ENCODE measurements at places on chromosomes 11 and 22.
A peak's percentile ranks its signal among the peaks of the same experiment; 100 is the strongest.

DNA sequence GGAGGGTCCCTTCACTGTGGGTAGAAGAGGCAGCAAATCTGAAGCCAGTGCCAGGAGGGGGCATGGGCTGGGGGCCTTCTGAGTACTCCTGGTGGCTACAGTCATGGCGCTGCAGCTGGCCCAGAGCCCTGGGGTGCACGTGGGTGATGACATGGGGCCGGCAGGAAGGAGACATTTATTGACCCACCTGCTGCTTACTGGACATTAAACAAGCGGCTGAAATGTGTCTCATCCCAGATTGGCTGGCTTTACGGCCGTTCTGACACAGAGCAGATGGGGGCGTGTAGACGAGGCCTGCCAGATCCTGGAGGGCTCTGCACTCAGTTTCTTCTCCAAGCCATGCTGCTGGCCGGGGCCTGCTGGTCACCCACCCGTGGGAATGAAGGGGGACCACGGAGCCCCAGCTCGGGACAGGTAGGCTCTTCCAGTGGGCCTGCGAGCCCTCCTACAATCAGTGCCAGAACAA is 906.9 kb downstream of the BRD1 start:
- no peak for DNase-seq

DNA sequence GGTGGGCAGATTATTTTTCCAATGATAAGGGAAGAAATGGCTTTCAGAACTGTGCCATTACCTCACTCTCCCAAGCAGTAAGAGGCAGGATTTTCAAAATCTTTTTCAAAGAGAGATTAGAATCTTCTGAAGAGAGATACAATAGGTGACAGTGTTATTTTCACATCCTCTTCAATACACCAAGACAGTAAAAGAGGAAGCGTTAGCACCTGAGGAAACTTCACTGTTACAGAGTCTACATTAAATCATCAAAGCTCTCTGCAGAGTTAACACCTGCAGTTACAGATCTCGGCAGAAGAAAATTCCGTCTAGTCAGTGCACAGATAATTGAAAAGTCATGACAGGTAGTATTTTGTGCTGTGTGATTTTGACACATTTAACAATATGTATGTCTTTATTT is 144.9 kb downstream of the PGR start:
- no peak for DNase-seq

- no peak for DNase-seq
These were observed 14.5 kb downstream of the XNDC1N start for GRCh38 chr11:71913756-71914526.

DNA sequence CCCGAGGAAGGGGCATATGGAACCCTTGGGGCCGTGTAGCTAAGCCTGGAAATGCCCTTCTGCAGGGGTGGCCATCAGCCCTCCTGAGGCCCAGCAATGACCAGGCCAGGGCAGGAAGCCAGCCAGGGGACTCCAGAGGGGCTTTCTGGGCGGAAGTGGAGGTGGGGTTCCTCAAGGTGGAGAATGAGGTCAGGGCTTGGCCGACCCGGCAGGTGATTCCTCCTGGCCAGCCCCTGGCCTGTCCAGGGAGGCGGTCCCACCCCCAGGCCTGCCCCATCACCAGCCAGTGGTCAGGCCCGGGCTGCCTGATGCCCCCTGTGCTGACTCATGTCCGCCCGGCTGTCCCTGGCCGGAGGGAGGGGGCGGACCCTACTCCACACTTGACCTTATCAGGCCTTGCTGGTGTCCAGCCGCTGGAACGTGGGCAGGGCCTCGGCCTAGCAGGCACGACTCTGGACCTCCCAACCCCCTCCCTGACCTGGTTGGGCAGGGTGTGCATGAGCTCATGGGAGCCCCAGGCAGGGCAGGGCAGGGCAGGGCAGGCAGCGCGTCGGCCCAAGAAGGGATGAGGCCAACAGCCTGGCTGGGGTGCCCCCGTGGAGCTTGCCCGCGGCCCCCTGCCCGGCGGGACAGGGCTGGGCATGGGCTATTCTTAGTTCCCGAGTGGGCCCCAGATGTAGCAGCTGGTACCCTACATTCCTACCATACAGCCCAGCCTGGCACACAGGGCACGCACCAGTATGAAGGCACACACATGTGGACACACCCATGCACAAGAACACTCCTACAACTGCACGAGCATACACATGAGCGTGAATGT is 35.9 kb downstream of the RPL3 start:
- peak; percentile 74 for DNase-seq

DNA sequence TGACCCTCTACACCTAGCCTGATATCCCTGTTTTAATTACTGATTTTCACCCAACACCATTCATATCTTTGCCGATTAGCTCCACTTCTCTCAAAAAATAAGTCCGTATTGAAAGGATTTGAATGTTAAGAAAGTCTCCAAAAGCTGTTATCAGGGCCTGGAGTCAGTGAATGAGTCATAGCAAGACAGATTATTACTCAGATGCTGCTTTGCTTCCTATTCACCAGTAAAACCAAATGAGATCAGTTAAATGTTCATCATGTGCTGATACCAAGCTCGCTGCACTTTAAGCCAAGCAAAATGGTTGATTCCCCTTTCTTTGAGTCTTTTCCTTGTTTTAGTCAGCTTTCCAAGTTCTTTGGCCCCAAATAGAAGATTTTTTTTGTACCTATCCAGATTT is 228.4 kb downstream of the FAT3 start:
- peak; percentile 52 for DNase-seq

All from OCI-M1 (cell line).